ENCODE measurements at places on chromosomes 16 and 17.

DNA sequence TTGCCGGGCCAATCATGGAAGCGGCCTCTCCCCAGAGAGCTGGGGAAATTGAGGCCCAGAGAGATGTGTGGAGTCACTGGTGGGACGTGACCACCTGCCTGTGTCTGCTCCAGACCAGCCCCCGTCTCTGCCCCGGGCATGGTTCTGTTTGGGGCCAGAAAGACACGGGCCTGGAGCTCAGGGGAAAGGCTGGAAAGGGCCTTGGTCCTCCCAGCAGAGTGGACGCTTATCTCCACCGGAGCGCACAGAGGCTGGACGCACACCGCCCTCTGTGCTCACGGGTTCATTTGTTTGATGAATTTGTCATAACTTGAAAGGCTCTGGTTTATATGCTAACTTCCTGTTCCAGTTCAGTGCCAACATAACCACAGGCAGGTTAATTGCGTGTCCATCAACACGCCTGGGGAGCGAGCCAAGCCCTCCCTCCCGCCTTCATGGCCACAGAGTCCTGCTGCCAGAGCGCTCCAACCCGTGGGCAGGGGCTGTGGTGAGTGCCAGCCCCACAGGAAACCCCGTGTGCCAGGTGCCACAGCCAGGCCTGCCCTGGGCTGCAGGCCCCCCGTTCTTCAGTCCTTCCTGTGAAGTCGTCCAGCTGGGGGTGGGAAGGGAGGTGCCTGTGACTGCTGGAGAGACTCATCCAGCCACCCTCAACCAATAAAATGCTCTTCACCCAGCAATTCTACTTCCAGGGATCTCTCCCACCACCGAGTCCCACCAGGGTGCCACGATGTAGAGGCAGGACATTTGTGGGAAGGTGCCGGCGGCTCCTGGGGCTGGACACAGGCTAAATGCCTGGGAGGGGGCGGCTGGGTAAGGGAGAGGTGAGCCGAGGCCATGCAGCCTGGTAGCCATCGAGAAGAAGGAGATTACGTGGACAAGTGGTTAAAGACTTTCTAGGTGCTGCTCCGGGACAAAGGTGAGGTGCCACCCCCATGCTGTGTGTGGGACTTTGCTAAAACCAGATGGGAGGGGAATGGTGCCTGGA, 29.4 kb upstream of the BAHCC1 start:
- DNase-seq: no peak

GRCh38 chr16:30121741-30122571, 1.1 kb downstream of the MAPK3 start:
- no peak for DNase-seq

DNA sequence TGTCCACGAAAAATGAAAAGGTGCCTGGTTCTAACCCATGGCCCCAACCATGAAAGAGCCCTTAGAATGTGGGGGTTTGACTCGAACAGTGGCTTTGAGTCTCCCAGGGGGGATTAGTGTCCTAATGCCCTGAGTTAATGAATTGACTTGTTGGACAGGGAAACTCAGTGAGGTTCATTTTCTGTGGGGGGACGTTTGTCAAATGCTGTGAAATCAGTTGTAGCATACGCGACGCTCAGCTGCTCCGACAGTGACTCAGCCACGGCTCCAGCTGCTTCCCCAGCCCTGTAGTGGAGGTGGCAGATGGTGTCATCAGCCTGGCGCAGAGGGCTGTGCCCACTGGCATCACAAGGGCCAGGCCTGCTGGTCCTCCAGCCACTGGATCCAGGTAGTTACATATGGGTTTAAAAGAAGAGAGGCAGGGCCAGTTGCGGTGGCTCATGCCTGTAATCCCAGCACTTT, 3.9 kb upstream of the TMEM235 start:
- DNase-seq: no peak

- DNase-seq: no peak
Observed at GRCh38 chr16:880471-881171, 80.1 kb upstream of the GNG13 start.

All from fibroblast of skin of right biceps (primary cell).